ENCODE measurements at places on chromosomes 12 and 14.

DNA sequence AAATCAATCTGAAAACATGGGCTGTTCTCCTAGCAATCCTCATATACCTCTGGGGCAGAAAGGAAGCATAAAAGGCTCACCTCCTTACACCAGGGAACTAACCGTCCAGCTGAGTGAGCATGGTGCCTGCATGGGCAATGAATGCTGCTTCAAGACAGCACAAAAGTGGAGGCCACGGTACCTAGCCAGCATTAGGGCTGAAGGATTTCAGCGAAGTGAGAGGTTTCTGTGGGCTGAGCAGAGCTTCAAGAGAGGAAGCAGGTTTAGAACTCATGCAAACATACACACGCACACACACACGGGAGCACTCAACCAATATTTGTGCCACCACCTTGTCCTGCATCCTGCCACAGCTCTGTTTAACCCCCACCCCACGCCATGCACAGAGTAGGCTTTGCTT lies 838.5 kb upstream of the TMEM132C start:
- DNase-seq, result no peak

- no peak for DNase-seq
Observed at GRCh38 chr14:102830474-102831045, 53.3 kb downstream of the TRAF3 start.

GRCh38 chr12:50258167-50258551 lies 25.2 kb downstream of the LIMA1 start:
- no peak for DNase-seq

- no peak for DNase-seq
Observed at GRCh38 chr12:106039242-106039641, 99.5 kb downstream of the NUAK1 start.

DNA sequence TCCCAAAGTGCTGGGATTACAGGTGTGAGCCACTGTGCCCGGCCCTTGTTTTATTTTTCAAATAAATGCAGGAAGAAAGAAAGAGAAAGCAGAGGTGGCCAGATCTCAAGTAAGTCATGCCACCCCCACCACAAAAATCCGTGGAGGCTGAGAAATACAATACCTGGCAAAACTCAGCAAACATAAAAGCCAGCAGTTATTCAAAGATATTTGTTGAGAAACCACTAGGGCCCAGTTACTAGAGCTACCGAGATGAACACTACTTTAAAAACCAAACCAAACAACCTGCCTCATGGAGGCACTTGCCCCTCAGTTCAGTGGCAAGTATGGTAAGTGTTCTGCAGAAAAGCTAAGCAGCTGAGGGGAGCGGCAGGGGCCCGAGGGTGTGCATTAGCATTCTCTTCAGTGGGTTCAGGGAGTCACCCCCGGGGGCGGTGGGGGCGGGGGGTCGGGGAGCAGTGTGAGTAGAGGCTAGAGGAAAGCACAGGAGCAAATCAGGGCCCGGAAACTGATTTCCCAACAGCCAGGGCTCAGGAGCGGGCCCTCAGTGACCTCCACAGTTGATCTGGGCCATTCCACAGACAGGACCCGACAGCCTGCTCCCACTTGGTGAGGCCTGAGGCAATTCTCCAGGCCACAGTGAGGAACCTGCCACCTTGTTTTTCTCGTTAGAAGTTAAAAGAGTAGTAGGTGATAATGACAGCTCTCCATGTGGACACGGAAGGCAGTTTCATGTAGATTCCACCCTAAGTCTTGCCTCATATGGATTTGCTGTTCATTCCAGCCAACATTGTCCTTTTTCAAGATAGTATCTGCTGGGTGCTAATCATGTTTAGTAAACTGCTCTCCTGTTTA lies 8.6 kb downstream of the EVL start:
- no peak for DNase-seq
